ENCODE measurements at places on chromosomes 3 and 15. TPM values are rescaled to one million over a fixed set of nuclear protein-coding genes. Genes with fewer than 3 reads are reported as not detected.

The IGSF11 gene
- 4.0 TPM for total RNA-seq

The KNL1 gene
- 13.0 TPM for total RNA-seq

The RGMA gene
- 36.2 TPM for total RNA-seq

The TIMP4 gene
- total RNA-seq, result 1.1 TPM

The ST3GAL6 gene
- 11.6 TPM for total RNA-seq

The TEX9 gene
- total RNA-seq, result 4.3 TPM

Measured in tongue (tissue), 3 donors.